ENCODE measurements at places on chromosomes 4 and X.

DNA sequence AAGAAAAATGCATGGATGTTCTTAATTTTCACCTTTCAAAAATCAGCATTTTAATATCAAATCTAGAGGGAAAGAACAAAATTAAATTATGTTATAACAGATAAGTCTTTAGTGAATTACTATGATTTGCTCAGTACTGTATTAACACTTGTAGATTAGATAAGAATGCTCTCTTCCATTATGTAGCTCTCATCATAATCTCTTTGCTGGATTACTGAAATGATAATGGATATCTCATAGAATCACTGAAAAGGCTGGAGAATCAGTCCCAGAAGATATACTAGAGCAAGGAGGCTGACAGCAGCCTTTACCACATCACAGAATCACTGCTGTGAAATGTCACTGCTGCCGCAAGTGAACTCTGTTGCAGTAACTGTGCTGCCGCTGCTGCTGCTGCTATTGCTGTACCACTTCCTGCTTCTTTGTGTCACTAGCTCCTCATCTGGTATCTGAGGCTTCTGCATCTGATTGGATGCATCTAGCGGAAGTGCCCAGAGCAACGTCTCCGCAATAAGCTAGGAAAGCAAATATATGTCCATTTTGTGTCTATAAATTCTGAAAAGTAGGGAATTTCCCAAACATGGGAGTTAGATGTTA is 738.2 kb downstream of the ADGRL3 start:
- no peak for DNase-seq

- no peak for DNase-seq
Measured at GRCh38 chrX:38824176-38824575, 22.9 kb downstream of the MID1IP1 start.

- DNase-seq: no peak
Measured at GRCh38 chrX:134533952-134534351, 74.0 kb downstream of the HPRT1 start.

DNA sequence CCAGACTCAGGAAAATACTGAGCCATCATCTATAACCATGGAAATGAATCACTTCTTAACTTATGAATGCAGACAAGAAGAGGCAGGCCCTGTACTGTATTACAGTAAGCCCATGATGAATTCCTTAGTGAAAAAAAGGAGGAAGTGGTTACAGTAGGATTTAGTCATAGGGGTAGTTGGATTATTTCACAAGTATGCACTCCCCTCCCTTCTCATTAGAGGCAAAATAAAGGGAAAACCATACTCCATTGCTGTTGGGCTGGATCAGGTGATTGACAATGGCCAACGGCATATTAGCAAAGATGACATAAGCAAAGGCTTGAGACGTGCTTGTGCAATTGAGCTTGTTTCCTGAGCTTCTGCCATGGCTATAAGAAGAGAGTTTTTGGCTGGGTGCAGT is 181.1 kb upstream of the PRPS2 start:
- no peak for DNase-seq

DNA sequence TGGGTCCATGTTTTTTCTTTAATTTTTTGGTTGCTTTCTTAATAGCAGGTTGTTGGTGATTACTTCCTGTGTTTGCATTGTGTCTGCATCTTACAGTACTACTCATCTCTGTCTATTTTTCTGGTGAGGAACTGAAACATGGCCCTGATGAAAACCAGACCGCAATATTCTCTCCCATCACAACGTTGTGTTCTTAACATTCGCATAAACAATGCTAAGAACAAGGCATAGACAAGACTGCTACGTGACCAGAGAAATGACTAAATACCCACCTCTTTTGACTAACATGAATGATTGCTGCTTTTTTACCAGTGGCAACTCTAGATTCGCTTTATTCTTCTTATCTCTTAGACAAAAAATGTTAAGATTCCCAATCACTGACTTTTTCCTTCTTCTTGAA is 179.1 kb downstream of the GC start:
- DNase-seq: no peak

DNA sequence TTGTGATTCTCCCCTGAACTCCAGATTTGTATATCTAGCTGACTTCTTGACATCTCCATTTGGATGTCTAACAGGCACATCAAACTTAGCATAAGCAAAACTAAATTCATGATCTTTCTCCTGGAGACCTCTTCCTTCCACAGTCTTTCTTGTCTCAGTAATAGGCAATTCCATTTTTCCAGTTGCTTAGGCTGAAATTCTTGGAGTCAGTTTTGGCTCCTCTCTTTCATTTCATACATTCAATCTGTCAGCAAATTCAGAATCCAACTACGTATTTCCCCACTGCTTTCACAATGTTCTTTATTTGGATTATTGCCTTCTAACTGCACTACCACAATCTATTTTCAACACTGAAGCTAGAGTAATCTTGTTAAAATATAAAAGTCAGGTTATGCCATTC is 219.9 kb upstream of the GLRA2 start:
- DNase-seq: no peak

DNA sequence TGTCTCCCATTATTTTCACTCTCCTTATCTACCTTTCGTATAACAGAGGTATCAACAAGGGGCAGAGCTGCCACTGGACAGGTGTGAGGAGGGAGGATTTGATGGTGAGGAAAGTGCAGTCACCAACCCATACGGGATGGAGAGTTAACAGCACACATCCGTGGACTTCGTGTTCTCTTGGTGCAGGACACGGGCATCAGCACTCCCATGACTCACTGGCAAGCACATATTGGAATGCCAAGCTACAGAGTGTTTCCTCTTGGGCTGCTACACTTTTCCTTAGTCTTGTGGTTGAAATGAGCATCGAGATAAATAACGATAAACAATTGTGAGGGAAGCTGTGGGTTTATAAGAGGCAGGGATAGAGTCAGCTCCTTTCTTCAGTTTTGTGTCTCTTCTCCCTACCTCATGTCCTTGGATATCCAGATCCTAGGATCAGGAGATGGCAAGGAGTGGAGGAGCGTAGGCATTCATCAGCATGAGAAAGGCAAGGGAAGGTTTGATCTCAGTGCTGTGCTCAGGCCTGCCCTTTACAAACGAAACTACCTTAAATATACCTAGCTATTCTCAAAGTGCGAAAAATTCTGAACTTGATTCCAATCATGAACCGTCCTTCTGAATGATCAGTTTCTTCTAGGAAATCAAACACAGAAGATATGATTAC is 96.3 kb downstream of the ZNF827 start:
- DNase-seq: no peak

DNA sequence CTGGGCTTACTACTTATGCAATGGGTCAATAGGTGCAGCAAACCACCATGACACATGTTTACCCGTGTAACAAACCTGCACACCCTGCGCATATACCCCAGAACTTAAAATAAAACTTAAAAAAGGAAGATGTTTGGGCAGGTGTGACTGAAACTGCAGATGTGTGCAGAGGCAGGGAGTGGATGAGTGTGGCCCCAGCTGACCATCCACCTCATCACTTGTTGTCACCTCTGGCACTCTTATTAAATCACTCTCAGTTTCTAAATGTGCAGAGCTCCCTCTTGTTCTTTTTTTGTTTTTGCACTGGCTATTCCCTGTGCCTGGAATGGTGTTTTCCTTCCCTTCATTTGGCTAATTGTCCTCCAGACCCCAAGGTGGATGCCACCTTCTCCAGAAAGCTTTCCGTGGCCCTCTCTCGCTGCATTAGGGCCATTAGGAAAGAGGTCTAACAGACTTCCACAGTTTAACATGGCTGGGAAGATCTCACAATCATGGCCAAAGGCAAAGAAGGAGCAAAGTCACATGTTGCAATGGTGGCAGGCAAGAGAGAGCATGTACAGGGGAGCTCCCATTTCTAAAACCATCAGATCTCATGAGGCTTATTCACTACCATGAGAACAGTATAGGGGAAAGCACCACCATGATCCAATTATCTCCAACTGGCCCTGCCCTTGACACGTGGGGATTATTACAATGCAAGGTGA is 58.5 kb downstream of the SLC2A9 start:
- DNase-seq: no peak

- no peak for DNase-seq
Measured at GRCh38 chr4:168822481-168822880, 187.6 kb downstream of the CBR4 start.

DNA sequence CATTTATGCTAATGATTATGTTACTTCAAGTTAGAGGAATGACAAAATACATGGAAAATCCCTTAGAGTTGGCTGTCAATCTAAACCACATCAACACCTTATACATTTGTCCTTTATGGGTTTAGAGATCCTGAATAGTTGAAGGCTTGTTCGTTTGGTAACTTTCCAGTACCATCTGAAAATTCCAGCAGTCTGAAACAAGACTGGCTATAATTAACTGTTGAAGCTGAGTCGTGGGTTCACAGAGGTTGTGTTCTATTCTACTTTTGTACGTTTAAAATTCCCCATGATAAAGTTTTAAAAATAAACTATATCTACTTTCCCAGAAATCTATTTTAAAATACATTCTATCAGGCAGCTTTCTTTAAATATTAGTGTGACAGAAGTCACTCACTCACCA is 73.0 kb downstream of the USP46 start:
- DNase-seq: no peak

GRCh38 chr4:116639070-116639577 is 446.3 kb downstream of the TRAM1L1 start:
- no peak for DNase-seq

DNA sequence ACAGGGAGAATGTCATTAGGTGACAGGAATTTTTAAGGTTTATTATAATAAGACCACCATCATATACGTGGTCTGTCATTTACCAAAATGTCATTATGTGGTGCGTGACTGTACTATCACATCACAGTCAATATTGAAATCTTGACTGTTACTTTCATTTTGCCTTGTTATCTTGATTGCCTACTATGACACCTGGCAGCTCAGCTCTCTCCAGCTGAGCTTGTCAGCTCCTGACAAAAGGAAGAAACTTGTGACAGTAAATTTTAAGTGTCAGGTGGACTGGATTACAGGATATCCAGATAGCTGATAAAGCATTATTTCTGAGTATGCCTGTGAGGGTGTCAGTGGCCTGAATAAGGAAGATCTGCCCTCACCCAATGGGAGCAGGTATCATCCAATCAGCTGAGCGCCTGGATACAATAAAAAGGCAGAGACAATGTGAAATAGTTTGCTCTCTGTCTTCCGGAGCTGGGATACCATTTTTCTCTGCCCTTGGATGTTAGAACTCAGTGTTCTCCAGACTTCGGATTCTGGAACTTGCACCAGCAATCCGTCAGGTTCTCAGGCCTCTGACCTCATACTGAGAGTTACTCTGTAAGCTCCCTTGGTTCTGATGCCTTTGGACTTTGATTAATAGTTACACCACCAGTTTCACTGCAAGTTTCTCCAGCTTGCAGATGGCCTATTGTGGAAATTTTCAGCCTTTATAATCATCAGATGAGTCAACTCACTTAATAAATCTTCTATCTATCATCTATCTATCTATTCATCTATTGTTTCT is 1454.7 kb upstream of the IGFBP7 start:
- DNase-seq: no peak

DNA sequence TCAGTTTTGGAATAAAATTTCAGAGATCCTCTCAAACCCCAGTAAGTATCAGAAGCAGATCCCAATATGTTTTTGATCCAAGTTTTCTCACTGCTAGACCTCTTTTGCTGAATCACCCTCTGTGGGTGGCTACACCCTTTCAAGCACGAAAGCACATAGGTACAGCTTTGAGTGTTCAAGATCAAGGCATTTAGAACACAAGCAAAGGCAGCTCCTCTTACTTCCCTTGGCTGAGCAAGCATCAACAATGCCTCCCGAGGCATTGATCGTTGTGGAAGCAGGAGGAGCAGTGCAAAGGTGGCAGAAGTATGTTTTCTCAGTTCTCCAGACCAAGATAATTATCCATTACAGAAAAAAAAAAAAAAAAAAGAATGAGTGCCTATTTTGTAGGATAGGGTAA is 72.0 kb upstream of the TSPAN7 start:
- no peak for DNase-seq

GRCh38 chr4:141640696-141641095 is 4.3 kb downstream of the IL15 start:
- no peak for DNase-seq

DNA sequence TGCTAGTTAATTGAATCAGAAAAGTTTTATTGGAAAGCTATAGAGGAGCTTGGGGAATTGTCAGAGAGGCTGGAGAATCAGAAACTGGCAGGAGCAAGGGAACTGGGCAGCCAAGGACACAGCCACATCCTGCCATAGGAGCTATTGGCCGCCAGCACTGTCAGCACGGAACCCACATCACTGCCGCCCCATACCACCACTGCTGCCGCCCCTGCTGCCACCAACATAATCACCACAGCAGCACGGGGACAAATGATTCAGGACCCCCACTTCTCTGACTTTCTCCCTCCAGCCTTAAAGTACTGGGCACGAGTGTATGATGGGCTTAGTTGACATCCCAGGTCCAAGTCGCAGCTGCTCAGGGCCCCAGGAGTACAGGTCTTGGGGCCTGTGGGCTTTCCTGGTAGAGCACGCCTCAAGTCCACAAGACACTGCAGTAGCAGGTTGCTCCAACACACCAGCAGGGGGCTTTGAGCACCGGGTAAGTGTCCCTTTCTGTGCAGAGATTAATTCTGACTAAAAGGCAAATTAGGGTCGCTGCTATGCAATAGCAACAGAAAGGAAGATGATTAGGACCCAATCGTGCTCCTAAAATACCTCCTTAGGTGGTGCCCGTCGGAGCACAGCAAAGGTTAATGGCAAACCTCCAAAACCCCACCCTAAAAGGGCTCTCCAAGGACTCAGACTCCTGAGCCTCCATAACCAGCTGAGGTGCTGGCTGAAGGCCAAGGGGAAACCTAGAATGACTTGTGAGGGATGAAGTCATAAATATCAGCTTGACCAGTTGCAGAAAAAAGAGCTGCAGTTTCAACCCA is 6.9 kb downstream of the PJA1 start:
- DNase-seq: peak; percentile 84

GRCh38 chr4:26558166-26558895 is 25.6 kb upstream of the TBC1D19 start:
- no peak for DNase-seq

GRCh38 chrX:74343343-74344279 is 39.6 kb downstream of the ZCCHC13 start:
- DNase-seq: no peak

GRCh38 chrX:44935640-44936039 is 62.7 kb downstream of the KDM6A start:
- no peak for DNase-seq

- no peak for DNase-seq
Measured at GRCh38 chrX:69496183-69496582, 7.9 kb upstream of the NALF2 start.

- DNase-seq: no peak
Measured at GRCh38 chr4:155972098-155972497, 18.4 kb upstream of the CTSO start.

- DNase-seq: no peak
Measured at GRCh38 chr4:67928546-67928945, 34.7 kb downstream of the TMPRSS11A start.
